Suppressor macrophage treated with lipopolysaccharide for 1 hour (primary cell): ENCODE measurements at places on chromosomes 2 and 18.

- DNase-seq: no peak
These were observed 428.4 kb downstream of the TSN start for GRCh38 chr2:122183890-122184289.

DNA sequence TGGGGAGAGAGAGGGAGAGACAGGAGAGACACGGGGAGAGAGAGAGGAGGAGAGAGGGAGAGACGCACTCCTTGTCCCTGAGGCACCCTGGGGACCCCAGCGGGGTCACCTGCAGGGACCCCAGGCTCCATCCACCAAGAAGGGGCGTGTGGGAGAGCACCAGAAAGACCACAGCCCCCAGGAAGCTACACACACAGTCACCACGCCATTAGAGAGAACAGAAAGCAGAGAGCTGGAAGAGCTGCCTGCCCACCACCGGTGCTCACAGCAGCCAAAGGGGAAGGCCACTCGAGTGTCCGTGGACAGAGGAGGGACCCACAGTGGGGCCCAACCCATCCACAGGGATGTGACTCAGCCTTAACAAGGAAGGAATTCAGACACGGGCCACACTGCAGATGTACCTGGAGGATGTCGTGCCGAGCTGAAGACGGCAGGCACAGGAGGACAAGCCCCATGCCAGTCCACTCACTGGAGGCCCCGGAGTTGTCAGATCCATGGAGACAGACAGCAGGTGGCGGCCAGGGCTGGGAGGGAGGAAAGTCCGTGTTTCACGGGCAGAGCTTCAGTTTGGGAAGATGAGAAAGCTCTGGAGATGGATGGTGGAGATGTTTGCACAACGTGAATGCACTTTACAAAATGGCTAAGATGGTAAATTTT is 11.5 kb upstream of the NFATC1 start:
- DNase-seq: no peak

GRCh38 chr2:239601201-239601851 is 200.5 kb upstream of the HDAC4 start:
- DNase-seq: no peak

DNA sequence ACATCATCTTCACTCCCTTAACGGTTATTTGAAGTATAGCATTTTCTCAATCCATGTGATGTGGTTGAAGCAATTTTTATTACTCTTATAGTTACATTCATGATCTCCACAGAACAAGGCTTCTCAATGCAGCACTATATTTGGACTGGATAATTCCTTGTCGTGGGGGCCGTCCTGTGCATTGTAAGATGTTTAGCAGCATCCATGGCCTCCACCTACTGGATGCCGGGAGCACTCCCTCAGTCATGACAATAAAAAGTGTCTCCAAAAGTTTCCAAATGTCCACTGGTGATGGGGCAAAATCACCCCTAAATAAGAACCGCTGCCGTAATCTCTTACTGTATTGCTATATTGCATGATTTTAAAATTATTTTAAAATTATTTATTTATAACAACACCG is 110.6 kb upstream of the DDX18 start:
- no peak for DNase-seq
